Peyer's patch (tissue), 4 donors: ENCODE measurements at places on chromosomes 12 and 14. TPM values are rescaled to one million over a fixed set of nuclear protein-coding genes. Genes with fewer than 3 reads are reported as not detected.

- no peaks in the 10 kb centered on the region for H3K4me1 ChIP-seq
- no peaks in the 10 kb centered on the region for H3K27me3 ChIP-seq
- no peak for DNase-seq
- no peaks in the 10 kb centered on the region for H3K36me3 ChIP-seq
Measured at GRCh38 chr14:98466807-98467206, 805.2 kb downstream of the BCL11B start.

DNA sequence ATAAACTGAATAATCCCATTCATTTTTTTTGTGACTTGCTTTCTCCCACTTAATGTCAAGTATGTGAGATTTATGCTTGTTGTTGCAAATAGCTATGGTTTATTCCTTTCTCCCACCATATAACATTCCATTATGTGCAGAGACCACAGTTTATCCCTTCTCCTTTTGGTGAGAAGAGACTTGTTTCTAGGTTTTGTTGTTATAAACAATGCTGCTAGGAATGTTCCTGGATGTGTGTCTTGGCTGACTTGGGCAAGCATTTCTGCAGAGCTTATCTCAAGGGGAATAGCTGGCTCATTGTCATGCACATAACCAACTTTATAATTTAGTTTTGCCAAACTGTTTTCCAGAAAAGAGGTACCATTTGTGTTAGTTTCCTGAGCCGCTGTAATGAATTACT is 47.6 kb upstream of the PPP1CC start:
- H3K27me3 ChIP-seq, result no peaks in the 10 kb centered on the region
- no peaks in the 10 kb centered on the region for H3K36me3 ChIP-seq
- H3K27ac ChIP-seq, result no peak overlapping the region
- H3K4me1 ChIP-seq, result no peaks in the 10 kb centered on the region
- DNase-seq, result no peak

DNA sequence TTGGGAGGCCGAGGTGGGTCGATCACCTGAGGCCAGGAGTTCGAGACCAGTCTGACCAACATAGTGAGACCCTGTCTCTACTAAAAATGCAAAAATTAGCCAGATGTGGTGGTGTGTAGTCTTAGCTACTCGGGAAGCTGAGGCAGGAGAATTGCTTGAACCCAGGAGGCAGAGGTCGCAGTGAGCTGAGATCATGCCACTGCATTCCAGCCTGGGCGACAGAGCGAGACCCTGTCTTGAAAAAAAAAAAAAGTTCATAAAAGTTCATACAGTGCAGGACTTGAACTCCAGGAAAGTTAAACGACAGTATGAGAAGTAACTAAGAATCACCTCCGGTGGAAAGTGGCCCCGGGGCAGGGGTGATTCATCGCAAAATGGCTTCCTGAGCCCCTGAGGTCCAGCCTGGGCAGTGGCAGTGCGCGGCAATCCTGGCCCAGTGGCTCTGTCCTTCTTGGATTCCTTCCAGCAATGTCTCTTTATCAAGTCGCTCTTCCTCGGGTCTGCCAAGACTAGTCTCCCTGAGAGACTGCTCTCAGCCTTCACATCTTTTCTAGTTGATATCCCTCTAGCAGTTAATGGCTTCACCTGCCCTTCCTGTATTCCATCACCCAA is 16.7 kb upstream of the MAP1LC3B2 start:
- no peak for DNase-seq
- H3K4me3 ChIP-seq, result no peak overlapping the region
- no peaks in the 10 kb centered on the region for H3K36me3 ChIP-seq
- H3K27ac ChIP-seq, result no peak overlapping the region
- H3K27me3 ChIP-seq, result no peaks in the 10 kb centered on the region

- no peak within 1 kb of the TSS for H3K4me3 ChIP-seq
- no peak within 1 kb of the TSS for H3K27ac ChIP-seq
- H3K27me3 ChIP-seq, result no peaks in the 10 kb centered on the region
Measured at GRCh38 chr14:104085032-104085888, at the start of gene ASPG. ASPG (plus strand) TSS chr14:104085700; CDS start chr14:104085771, 71 bp downstream.

DNA sequence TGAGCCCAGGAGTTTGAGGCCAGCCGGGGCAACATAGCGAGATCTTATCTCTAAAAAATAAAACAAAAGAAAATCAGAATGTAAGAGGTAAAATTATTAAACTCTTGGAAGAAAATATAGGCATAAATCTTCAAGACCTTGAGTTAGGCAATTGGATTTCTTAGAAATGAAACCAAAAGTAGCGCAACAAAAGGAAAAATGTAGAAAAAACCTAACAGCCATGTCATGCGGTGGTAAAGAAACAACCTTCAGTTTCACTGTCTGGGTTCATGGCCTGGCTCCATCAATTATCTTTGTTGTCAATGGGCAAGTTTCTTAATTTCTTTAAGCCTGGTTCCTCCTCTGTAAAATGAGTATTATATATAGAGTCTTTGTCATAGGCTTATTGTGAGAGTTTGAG is 5.6 kb upstream of the GCH1 start:
- H3K4me3 ChIP-seq, result no peak overlapping the region
- H3K27me3 ChIP-seq, result no peaks in the 10 kb centered on the region
- DNase-seq, result no peak
- no peak overlapping the region for H3K27ac ChIP-seq
- H3K36me3 ChIP-seq, result no peaks in the 10 kb centered on the region

- H3K27me3 ChIP-seq, result no peaks in the 10 kb centered on the region
- H3K4me3 ChIP-seq, result peak overlapping the region; percentile 100
- H3K4me1 ChIP-seq, result no peaks in the 10 kb centered on the region
- DNase-seq, result peak; percentile 80
Measured at GRCh38 chr14:102085948-102086708, 716 bp downstream of the HSP90AA1 start.

DNA sequence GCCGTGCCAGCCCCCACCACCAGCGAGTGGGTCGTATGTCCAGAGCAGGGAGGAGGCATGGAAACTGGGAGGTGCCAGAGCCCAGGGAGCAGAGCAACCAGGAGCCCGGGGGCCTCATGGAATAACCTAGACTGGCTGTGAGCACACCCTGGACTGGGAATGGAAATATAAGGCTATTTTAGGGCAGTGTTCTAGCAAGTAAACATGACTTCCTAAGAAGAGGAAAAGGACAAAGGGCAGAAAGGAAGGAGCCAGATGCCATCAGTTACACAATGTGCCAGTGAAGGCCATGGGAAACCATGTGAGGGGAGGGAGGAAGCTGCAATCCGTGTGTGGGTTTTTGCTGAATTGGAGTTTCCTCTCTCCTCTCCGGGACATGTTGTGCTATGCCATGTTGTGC is 18.7 kb upstream of the CPM start:
- H3K4me3 ChIP-seq, result no peak overlapping the region
- H3K27me3 ChIP-seq, result no peaks in the 10 kb centered on the region
- no peaks in the 10 kb centered on the region for H3K36me3 ChIP-seq
- H3K4me1 ChIP-seq, result no peaks in the 10 kb centered on the region

DNA sequence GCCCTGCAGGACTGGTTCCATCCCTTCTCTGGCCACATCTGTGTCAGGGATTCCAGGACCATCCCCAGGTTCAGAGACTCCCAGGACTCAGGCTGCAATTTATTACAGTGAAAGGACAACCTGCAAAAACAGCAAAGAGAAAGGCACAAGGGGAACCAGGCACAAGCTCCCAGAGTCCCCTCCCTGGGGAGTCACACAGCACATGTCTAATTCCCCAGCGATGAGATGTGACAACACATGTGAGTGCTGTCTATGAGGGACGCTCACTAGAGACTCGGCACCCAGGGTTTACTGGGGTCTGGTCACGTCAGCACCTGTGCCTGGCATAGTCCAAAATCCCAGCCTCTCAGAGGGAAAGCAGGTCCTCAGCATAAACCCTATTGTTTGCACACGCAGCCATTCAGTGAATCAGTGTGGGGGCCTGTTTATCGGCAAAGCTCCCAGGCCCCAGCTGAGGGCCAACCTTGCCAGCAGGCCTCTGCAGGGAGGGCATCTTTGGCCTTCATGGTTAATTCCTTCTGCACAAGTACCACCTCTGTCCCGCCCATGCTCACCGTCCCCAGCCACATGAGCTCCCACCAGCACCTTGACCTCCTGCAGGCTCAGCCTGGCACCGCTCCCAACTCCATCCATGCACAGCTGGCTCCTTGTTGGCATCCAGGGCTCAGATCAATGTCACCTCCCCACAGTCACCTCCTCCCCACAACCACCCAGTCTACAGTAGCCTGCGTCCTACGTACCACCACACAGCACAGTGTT is 198.9 kb upstream of the SFSWAP start:
- no peak for DNase-seq
- no peaks in the 10 kb centered on the region for H3K4me1 ChIP-seq
- H3K36me3 ChIP-seq, result no peaks in the 10 kb centered on the region
- no peaks in the 10 kb centered on the region for H3K27me3 ChIP-seq

- H3K4me3 ChIP-seq, result no peak overlapping the region
- no peak overlapping the region for H3K27ac ChIP-seq
Measured at GRCh38 chr12:2648406-2648805, 146.4 kb upstream of the FKBP4 start.

- no peaks in the 10 kb centered on the region for H3K36me3 ChIP-seq
- no peaks in the 10 kb centered on the region for H3K4me1 ChIP-seq
- DNase-seq, result no peak
- H3K27ac ChIP-seq, result no peak overlapping the region
Measured at GRCh38 chr12:111068290-111068689, 147.9 kb upstream of the MYL2 start.

- no peak overlapping the region for H3K4me3 ChIP-seq
- peaks cover 20% of the 10 kb centered on the region for H3K4me1 ChIP-seq
- H3K27ac ChIP-seq, result peak overlapping the region; percentile 44
- no peaks in the 10 kb centered on the region for H3K36me3 ChIP-seq
- DNase-seq, result no peak
- H3K27me3 ChIP-seq, result no peaks in the 10 kb centered on the region
Measured at GRCh38 chr14:68655021-68655831, 137.6 kb downstream of the ZFP36L1 start.

- peaks cover 12% of the 10 kb centered on the region for H3K4me1 ChIP-seq
- H3K27ac ChIP-seq, result peak overlapping the region; percentile 41
- no peaks in the 10 kb centered on the region for H3K36me3 ChIP-seq
- no peak for DNase-seq
- no peaks in the 10 kb centered on the region for H3K27me3 ChIP-seq
Measured at GRCh38 chr12:104953323-104953722, 4.8 kb downstream of the SLC41A2 start.

DNA sequence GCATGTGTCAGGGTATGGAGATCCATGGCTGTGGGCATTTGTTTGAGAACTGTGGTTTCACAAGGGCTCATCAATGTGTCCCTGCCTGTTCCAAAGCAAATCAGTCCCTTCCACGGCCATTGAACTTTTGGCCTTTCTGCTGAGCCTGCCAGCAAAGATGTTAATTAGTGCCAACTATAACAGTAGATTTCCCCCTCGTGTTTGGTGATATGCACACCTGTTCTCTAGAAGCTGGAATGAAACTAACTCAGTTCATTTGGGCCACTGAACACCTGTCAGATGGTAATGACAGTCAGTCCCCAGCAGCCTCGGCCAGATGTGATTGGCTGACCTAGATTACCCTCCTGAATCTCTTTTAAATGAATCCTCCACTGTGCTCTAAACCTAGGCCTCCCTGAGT is 43.2 kb downstream of the IRAK3 start:
- no peaks in the 10 kb centered on the region for H3K4me1 ChIP-seq
- no peaks in the 10 kb centered on the region for H3K27me3 ChIP-seq
- no peak for DNase-seq
- no peaks in the 10 kb centered on the region for H3K36me3 ChIP-seq
- no peak overlapping the region for H3K4me3 ChIP-seq

DNA sequence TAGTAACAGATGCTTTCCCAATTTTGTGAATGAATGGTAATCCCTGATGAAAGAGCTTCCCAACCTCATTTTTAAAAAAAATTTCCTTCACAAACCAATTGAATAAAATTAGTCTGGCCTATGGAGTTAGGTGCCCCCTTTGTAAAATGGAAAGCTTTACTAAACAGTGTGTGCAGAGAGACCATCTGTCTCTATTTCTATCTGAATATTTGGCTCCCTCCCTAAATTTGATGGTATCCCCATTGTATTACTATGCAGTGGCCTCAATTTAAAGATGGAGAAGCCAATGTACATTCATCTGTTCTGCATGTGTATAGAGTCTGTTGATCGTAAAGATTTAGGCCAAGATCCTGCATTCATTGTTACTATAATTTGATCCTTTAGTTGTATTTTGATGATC is 397.7 kb upstream of the RGS6 start:
- DNase-seq, result no peak
- no peaks in the 10 kb centered on the region for H3K4me1 ChIP-seq
- H3K4me3 ChIP-seq, result no peak overlapping the region

DNA sequence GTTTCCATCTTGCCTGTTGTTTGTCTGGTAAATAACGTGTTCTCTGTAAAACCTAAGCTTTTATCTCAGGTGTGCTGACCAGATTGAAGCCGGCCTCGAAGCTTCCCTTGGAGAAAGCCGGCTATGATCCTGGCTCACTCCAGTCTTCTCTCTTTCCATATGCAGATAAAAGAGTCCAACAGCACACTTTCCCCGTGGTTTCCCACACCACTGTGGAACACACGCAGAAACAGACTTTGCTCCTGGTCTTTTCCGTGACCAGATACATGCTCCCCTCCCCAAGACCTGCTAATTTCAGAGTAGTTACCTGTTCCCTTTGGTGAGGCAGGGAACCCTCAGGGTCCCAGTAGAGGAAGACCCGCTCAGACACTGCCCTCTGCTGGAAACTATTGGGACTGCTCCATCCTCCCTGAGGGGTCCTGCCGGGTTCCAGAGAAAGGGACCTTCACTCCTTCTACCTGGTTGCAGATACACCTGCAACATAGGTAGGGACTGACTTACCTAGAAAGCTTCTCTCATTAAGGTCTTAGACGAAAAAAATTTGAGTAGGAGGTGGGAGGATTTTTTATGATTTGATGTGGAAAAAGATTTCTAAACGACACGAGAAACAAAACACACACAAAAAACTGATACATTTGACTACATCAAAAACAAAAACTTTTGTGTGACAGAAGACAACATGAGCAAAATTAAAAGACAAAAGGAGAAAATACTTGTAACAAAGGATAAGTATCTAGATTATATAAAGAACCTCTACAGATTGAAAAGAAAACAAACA is 415.4 kb upstream of the CCDC196 start:
- DNase-seq, result peak; percentile 75
- no peak overlapping the region for H3K4me3 ChIP-seq
- no peaks in the 10 kb centered on the region for H3K27me3 ChIP-seq
- no peak overlapping the region for H3K27ac ChIP-seq
- H3K36me3 ChIP-seq, result no peaks in the 10 kb centered on the region

Gene SMCO2
- not detected for total RNA-seq

Gene A2M
- 80.6 TPM for total RNA-seq

Gene PLA2G1B
- not detected for total RNA-seq

Gene PTHLH
- total RNA-seq, result not detected

Gene TM9SF1
- 22.3 TPM for total RNA-seq

Gene MGP
- total RNA-seq, result 76.0 TPM
